ENCODE measurements at places on chromosomes 5 and 9.
A peak's percentile ranks its signal among the peaks of the same experiment; 100 is the strongest.

- no peak for DNase-seq
These were observed 144.4 kb downstream of the GLIS3 start for GRCh38 chr9:4155221-4156026.

DNA sequence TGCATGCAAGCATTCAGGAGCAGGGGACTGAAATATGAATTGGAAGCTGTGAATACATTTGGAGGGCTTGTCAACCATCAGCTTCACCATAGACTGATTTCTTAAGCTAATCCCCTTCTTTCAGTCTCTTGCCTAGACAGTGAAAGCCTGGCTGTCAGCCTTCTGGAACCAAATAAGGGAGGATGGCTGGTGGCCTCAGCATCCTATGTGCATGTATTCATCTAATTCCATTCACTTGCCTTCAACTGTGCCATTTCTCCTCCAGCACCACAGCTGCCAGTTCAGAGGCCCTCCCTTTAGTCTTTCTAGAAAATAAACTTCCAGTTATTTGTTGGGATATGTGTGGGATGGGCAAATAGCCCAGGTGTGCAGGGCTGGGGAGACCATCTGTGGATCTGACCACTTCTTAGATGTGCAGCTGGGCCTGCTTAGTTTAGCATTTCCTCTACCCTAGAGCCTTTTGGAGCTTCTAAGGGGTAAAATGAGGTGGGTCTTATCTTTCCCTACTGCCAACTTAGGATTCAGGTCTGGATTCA is 62.1 kb downstream of the AOPEP start:
- DNase-seq, result no peak

- DNase-seq, result no peak
These were observed 435.9 kb upstream of the MPDZ start for GRCh38 chr9:13715430-13715829.

DNA sequence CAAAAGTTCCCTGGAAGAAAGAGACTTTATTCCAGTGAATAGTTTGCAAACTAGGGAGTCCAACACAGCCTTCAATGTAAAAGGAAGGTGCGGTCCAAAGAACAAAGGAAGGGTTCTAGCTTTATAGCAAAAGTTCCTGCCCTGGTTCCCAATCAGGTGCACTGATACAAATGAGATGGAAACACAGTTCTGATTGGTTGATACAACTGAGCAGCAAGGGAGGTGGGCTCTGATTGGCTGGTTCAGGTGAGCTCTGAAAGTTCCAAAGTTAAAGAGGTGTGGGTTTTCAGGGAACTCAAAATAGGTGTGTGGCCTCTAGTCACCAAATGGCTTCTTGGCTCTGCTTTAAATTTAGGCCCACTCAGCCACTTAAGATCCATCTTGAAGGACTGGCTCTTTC is 43.1 kb downstream of the P4HA2 start:
- no peak for DNase-seq

DNA sequence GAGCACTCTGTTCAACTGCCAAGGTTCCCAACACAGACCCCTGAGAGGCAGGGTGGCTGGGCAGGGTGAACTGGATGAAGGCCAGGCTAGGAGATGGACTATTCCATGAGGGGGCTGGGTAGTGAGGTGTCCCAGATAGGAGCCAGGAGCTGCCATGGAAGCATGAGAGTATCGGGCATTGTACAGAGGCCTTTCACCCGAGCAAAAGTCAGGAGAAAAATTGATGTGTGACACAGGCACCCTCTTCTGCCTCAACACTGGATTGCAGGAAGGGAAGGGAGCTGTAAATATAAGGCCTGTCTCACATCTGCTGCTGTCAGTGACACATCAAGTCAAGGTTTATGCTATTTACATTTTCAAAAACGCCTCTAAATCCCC is 74.6 kb downstream of the UBAP1 start:
- no peak for DNase-seq

DNA sequence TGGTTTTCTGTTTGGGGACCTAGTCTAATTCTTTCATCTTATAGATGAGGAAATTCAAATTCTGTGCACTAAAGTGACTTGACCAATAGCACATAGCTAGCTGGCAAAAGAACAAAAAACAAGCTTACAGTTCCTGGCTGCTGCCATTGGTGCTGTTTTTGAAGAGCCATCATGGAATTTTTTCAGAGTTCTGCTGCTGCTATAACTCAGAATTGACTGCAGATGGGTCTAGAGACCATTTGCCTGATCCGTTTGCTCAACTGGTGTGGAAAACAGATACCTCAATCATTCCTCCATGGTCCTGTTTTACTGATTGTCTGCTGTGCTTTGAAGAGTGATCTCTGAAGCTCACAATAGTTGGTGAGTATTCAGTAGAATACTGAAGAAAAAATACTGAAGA is 15.2 kb downstream of the FBXL7 start:
- DNase-seq, result no peak

GRCh38 chr5:170743876-170744212 is 39.7 kb upstream of the GABRP start:
- no peak for DNase-seq

DNA sequence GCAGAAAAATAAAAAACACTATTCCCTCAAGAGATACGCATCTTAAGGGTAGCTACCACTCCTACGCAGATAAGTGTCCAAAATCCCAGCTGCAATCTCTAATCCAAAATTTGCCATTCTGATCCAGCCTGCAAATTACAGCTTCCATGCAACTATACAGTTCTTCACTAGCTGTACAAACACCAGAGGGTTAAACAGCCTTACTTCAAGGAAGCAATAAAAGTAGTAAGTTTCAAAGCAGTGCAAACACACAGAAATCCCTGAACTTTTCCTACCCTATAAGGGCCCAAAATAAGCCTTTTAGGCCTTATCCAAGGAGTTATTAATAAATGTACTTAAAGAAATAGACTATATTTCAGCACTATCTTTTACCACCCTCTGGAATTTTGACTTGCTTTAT is 39.5 kb downstream of the PWWP2A start:
- DNase-seq, result no peak

DNA sequence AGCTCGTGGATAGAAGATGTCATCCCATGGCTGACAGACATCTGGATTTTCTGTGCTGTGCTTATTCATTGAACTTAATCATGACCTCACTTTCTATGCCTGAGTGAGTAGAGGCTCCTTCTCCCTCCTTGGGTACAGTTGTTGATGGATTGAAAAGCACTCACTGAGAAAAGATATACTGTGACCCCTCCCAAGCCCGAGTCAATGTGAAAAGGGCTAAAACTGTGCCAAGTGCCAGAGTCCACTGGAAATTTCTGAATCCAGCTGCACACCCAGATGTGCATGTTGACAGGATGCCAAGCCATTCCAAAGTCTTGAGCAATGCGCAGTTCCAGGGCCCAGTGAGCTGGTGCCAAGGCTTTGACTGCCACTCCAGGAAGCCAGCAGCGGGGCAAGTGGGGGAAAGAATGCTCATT is 473.0 kb downstream of the NTRK2 start:
- DNase-seq, result no peak

- DNase-seq, result peak; percentile 41
These were observed 85.8 kb upstream of the S1PR3 start for GRCh38 chr9:88905506-88905905.

- DNase-seq, result no peak
These were observed 323.1 kb downstream of the TENT4A start for GRCh38 chr5:7036192-7036835.

- DNase-seq, result no peak
These were observed 429.9 kb downstream of the CAAP1 start for GRCh38 chr9:26462751-26463150.
